Astrocyte of the hippocampus (primary cell): ENCODE measurements at places on chromosomes 4 and X.

- no peak for DNase-seq
These were observed 10.2 kb downstream of the CC2D2A start for GRCh38 chr4:15479913-15480185.

GRCh38 chr4:35506161-35506560, 738.2 kb downstream of the ARAP2 start:
- DNase-seq: no peak

DNA sequence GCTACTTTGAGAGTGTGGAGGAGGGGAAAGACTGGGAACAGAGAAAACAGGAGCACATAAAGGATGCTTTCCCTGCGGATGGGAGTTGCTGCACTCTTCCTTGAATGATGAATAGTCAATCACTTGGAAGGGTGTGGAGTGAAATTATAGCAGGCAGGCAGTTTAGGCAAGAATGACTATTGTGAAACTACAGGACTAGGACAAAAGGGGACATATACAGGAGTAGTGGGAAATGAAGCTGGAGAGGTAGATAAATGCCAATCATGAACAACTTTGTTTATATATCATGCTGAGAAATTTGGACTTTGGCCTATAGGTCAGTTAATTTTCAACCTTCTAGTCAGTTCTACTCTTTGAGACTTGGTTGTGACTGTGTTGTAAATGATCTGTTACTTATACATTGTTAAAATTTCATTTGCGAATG, 76.9 kb downstream of the PAQR3 start:
- no peak for DNase-seq

DNA sequence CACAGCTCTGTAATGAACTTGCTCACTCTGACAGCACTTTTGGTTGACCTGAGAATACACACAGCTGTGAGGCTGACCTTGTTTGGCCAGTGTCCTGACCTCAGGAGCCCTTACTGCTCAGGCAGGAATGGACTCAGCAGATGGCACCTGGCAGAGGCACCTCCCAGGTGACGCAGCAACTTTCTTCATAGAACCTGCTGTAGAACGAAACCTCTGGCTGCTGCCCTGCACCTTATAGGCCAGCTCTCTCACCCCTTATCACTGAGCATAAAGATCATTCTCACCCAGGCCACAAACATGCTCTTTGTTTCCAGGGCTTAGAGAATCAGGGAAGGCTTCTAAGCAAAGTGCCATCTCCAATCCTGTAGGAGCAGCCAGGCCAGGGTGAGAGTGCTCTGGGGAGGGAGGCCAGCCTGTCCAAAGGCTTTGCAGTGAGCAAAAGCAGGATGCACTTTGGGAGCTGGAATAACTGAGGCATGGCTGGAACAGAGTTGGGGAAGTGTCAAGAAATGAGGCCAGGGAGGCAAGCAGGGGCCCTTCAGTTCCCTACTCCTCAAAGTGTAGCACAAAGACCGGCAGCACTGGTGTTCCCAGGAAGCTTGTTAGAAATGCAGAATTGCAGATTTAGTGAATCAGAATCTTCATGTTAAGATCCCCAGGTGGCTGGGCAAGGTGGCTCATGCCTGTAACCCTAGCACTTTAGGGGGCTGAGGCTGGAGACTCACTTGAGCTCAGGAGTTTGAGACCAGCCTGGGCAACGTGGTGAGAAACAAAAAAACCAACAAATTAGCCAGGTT, 13.3 kb upstream of the CENPU start:
- DNase-seq: no peak

DNA sequence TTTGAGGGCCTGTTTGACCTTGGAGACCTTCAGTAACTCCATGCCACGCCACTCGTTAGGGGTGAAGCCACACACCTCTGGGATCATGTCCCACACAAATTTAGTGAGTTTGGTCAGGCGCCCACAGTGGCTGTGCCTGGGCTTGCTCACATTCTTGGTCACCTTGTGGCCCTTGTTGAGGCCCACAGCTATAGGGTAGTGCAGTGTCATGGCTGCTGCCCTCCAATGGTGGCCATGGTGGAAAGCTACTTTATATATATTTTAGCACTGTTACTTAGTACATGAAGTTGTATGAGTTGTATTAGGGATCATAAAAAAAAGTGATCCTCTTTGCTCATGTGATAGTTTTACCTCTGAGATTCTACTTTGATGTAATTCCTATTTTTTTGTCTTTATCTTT, 985 bp upstream of the CXCL11 start:
- no peak for DNase-seq

- no peak for DNase-seq
These were observed 39.9 kb upstream of the PCDH19 start for GRCh38 chrX:100449696-100450608.

- DNase-seq: peak; percentile 51
These were observed 64.0 kb downstream of the CCNG2 start for GRCh38 chr4:77220828-77221613.

GRCh38 chrX:103918571-103919269, 43.7 kb upstream of the TMSB15B start:
- peak; percentile 86 for DNase-seq

DNA sequence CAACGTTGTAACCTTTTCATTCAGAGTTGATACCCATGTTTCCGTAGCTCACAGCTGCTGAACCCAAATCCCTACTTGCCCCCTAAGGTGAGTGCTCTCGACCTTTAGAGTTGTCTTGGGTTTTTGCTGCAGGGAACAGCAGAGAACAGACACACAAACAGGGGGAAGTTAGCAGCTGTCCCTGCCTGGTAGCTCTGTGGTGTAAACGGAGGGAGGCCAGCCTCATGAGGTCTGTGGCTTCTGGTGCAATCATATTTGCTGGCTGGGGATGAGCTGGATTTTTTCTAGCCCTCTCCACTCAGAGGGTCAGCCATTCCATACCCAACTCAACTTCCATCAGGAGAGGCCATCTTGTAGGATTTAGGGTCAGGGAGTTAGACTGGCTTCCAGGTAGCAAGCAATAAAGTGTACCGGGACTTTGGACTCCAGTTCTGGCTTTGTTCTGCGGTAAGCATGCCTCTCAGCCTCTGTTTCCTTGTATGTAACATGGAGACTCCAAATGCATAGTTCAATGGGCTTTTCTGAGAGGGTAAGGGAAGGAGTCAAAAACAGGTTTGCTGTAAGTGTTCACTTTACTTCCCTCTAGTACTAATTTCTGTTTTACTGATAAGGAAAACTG, 218.9 kb downstream of the MID1IP1 start:
- no peak for DNase-seq

DNA sequence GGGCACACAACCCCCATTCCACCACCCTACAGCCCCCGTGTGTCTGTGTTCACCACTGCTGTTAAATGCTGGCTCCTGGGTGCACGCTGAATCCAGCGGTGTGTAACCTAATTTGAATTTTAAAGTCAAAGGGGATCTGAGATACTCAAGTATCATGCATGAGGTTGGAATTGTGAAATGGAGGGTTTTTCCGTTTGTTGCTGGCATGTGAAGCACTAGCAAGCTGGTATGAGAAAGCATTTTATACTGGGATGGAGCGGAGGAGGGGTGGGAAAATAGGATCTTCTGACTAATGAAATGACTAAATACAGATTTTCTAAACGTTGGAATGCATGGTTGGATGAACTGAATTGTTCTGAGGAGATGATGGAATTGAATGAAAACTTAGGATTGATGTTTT, 36.9 kb upstream of the FAT1 start:
- peak; percentile 67 for DNase-seq

- peak; percentile 66 for DNase-seq
These were observed 17.2 kb downstream of the SPIN3 start for GRCh38 chrX:56978172-56978571.

DNA sequence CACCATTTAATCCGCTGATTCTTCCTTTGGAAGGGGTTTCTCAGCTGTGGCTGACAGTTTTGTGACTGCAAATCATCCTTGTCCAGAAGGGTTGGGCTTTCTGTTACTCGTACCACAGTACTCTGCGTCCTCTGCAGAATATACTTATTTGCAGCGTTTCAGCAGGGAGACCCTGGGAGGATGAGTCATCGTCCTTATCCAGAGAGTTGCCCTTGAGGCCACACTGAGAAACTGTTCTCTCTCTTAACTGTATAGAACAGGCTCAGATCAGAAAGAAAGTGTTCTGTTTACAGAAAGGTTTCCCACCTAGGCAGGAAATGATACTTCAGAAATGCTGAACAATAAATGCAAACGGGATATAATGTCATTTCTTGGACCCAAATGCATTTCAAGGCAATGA, 47.8 kb upstream of the DDX53 start:
- peak; percentile 50 for DNase-seq

DNA sequence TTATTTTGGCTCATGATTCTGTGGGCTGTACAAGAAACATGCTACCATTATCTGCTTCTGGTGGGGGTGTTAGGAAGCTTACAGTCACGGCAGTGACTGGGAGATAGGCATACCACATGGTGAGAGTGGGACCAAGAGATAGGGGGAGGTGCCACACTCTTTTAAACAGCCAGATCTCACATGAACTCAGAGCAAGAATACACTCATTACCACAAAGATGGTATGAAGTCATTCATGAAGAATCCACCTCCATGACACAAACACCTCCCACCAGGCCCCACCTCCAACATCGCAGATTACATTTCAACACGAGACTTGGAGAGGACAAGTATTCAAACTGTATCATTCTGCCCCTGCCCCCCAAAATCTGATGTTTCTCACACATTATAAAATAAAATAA, 2396.7 kb downstream of the PCDH7 start:
- DNase-seq: peak; percentile 2

DNA sequence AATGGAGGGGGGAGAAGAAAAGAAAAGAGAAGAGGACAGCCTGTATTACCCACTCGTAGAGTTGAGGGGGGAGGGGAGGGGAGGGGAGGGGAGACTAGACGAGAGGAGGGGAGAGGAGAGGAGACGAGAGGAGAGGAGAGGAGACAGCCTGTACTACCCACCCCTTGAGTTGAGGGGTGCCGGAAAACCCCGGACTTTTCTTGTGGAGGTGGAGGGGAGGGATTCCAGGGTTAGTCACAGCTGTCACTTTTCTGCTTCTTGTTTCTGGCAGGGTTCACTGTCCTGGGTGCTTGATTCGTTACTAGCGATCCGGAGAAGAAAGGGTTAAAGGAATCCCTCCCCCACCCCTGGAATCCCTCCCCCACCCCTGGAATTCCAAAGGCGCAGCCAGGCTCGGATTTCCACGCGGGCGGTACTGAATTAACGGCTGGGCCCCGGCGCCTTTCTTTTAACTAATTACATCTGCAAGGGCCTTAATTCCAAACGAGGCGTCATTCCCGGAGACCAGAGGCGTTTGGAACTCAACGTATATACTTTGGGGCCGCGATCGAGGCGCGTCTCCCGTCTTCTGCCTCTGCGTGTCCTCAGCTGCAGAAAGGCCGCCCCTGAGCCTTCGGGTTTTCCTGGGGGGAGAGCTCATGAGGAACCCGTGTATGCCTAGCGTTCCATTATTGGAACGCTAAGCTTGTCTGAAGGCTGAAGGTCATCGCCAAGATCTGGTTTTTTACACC, 20.1 kb upstream of the CSF2RA start:
- DNase-seq: no peak
